ENCODE measurements at places on chromosomes 11 and 22.

DNA sequence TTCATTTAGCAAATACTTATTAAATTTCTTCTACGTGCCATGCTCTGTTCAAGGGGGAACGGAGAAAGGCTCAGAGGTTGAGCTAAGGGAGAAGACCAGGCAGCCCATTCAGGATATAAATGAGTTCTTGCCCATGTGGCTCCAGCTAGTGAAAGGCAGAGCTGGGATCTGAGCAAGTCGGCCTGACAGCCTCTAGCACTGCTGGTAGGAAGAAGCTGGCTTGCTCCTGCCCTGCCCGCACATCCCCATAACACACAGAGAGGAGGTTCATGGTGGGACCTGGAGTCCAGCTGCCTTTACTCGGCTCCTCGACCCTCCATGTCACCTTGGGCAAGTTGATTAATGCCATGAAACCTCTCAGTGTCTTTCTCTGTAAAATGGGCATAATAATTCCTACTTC, 2.0 kb downstream of the SLC15A3 start:
- DNase-seq, result no peak

- no peak for DNase-seq
Observed at GRCh38 chr11:72897506-72897905, 83.3 kb downstream of the ATG16L2 start.

DNA sequence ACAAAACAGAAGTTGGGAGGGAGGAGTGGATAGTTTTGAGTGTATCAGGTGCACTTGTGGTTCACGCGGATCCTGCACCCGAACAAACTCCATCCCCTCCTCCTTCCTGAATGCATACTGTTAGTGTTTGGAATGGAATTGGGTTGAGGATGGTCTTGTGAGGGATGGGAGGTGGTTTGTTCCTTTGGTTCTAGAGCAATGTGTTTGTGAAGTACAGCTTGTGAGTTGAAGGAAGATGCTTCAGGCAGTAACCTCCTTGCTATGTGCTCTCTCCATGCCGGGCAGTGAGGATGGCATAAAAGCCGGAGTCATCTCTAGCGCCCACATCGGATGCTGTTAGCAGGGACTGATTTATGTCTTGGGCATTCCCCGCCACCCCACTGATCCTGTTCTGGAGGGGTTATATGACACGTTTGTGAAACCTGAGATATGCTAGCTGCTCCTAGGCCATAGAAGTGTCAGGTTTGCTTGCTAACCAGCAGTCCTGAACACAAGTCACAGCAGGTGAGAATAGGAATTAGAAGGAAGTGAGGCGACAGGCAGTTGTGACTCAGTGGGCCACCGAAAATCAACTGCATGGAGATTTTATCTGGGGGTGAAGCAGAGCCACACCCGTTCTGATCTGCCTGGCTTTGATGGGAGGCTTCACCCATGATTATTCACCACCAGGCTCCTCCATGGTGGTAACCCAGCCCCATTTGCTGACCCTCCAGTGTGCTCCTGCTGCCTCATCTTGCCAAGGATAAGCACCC, 2.2 kb downstream of the BCR start:
- DNase-seq, result no peak

GRCh38 chr11:59069087-59069486, 17.0 kb upstream of the GLYATL1B start:
- no peak for DNase-seq

GRCh38 chr11:61881397-61881796, 9.9 kb downstream of the FADS3 start:
- no peak for DNase-seq

DNA sequence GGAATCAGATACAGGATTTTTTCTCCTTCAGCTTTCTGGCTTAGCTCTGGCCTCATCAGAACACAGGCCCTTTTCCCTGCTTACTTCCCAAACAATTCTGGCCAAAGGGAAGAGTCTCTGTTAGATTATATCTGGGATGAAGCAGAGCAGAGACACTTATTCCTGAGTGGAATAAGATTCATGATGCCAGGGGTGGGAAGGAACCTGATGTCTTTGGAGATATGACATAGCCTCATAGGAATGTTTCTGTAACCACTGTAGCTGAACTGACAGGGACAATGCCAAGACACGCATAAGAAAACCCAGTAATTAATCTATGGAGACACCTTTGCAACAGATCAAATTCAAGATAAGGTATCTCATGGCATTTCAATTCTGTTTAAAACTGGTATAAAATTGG, 177.1 kb upstream of the RAG2 start:
- no peak for DNase-seq

Measured in muscle of arm (tissue), 14 donors.